ENCODE measurements at places on chromosomes 1 and 21.
A peak's percentile ranks its signal among the peaks of the same experiment; 100 is the strongest.

GRCh38 chr1:167776151-167776550 is 54.4 kb downstream of the MPZL1 start:
- peaks cover 37% of the 10 kb centered on the region for H3K36me3 ChIP-seq
- H3K4me3 ChIP-seq, result no peak overlapping the region
- DNase-seq, result no peak

GRCh38 chr1:184935920-184936798 is 38.1 kb downstream of the NIBAN1 start:
- no peaks in the 10 kb centered on the region for H3K4me1 ChIP-seq
- H3K36me3 ChIP-seq, result peaks cover 5% of the 10 kb centered on the region
- no peak overlapping the region for H3K27ac ChIP-seq
- H3K27me3 ChIP-seq, result peaks cover 3% of the 10 kb centered on the region

- H3K27me3 ChIP-seq, result no peaks in the 10 kb centered on the region
- no peak overlapping the region for H3K4me3 ChIP-seq
- no peak for DNase-seq
- no peaks in the 10 kb centered on the region for H3K4me1 ChIP-seq
- no peak overlapping the region for H3K27ac ChIP-seq
Observed at GRCh38 chr1:79585801-79586200, 579.3 kb upstream of the ADGRL4 start.

DNA sequence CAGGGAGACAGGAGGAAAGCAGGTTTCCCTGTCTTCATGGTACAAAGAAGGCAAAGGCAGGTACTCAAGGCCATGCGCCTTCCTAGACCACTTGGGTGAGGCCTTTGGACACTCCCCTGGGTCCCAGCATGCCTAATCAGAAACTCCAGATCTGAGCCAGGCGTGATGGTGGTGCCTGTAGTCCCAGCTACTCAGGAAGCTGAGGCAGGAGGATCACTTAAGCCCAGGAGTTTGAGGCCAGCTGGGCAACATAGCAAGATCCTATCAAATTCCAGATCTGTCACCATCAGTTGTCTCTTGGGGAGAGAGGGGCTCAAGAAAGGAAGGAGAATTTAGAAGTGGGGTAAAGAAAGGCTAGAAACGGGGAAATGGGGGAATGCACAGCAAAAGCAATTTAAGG is 96.3 kb upstream of the SLC25A33 start:
- peaks cover 3% of the 10 kb centered on the region for H3K27me3 ChIP-seq
- no peak for DNase-seq
- H3K27ac ChIP-seq, result no peak overlapping the region
- H3K4me1 ChIP-seq, result no peaks in the 10 kb centered on the region

DNA sequence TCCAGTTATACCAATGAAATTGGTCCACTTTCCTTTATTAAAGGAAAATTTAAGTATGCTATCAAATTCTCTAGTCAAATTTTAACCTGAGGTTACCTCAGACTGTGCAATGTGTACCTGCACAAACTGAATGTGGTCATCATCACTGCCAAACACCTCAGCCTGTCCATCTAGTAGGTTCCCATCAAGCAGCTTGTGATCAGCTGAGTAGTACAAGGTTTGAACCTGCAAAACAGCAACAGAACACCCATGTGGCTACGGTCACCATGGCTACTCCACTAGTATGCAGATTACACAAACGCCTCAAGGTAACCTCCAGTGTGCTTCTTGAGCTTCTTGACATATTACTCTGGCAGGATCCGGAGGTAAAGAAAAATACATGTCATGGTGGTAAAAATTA is 11.6 kb downstream of the IVNS1ABP start:
- no peak overlapping the region for H3K4me3 ChIP-seq
- DNase-seq, result no peak
- H3K27ac ChIP-seq, result no peak overlapping the region

DNA sequence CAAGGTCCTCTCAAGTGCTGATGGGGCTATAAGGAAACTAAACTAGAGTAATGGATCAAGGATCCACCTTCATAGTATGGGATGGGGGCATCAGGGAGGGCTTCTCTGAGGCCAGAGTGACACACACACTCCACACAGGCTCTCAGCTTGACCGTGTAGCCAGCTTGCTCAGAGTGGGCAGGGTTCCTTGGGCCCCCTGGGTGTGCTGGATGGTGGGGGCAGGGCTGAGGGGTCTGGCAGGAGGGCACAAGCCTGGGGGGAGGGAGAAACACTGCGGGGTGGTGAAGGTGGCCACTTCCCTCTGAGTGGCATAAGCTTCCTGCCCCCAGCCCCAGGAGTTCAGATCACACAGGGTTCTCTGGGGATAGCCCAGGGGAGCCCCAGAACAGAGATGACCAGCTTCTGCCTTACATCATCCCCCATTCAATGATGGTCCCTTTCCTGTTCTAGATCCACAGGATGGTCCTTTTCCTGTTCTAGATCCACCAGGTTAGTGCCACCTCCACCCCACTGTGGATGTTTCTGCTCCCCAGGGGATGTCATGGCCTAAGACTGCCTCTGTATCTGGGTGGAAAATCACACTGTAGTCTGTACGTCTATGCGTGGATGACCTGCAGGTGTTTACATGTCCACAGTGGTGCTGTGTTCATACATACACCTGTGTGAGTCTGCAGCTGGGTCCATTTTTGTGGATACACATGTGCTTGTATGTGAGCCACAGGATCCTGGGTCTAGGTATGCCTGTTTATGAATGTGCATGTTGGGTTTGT is 525.0 kb downstream of the PTPRU start:
- no peak for DNase-seq
- H3K27ac ChIP-seq, result no peak overlapping the region
- H3K36me3 ChIP-seq, result no peaks in the 10 kb centered on the region
- no peak overlapping the region for H3K4me3 ChIP-seq
- H3K27me3 ChIP-seq, result peaks cover 28% of the 10 kb centered on the region
- H3K4me1 ChIP-seq, result no peaks in the 10 kb centered on the region

GRCh38 chr1:43538969-43539368 is 8.3 kb downstream of the PTPRF start:
- H3K36me3 ChIP-seq, result no peaks in the 10 kb centered on the region
- no peak overlapping the region for H3K27ac ChIP-seq
- H3K27me3 ChIP-seq, result no peaks in the 10 kb centered on the region
- H3K4me1 ChIP-seq, result peaks cover 12% of the 10 kb centered on the region
- no peak for DNase-seq

GRCh38 chr1:201628490-201628889 is 89.6 kb downstream of the NAV1 start:
- H3K36me3 ChIP-seq, result no peaks in the 10 kb centered on the region
- DNase-seq, result no peak

GRCh38 chr1:70807088-70807664 is 240.4 kb downstream of the PTGER3 start:
- no peak overlapping the region for H3K27ac ChIP-seq
- no peak for DNase-seq
- H3K36me3 ChIP-seq, result peaks cover 2% of the 10 kb centered on the region
- no peaks in the 10 kb centered on the region for H3K4me1 ChIP-seq

- H3K4me3 ChIP-seq, result no peak overlapping the region
- H3K4me1 ChIP-seq, result no peaks in the 10 kb centered on the region
- no peaks in the 10 kb centered on the region for H3K36me3 ChIP-seq
- no peak overlapping the region for H3K27ac ChIP-seq
- H3K27me3 ChIP-seq, result peaks cover 41% of the 10 kb centered on the region
- DNase-seq, result no peak
Observed at GRCh38 chr1:18008081-18008480, 99.5 kb upstream of the IGSF21 start.

DNA sequence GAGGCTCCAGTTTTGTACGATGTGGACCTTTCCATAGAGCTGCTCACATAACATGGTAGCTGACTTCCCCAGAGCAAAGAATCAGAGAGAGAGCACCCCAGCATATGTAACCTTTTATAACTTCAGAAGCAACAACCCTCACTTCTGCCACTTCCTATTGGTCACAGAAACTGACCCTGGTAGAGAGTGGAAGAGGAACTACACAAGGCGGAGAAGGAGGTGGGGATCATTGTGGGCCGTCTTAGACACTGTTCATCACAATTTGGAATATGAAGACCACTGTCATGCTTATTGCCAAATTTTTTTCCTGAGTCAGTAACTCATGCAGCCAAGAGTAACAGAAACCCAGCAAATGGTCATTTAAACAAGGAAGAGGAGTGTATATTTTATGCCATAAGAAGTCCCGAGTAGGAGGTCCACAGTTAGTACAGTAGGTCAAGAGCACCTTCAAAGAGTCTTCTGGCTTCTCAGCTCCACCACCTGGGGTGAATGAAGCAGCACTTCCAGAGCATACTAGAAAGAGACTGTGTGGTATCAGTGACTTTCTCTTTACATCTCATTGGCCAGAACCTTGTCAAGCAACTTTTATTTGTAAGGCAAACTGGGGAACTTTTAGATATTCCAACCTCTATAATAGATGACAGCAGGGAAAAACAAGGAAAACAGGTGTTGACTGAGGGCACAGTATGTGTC is 71.8 kb downstream of the ODF2L start:
- no peak overlapping the region for H3K27ac ChIP-seq
- no peaks in the 10 kb centered on the region for H3K4me1 ChIP-seq
- no peaks in the 10 kb centered on the region for H3K36me3 ChIP-seq
- no peak for DNase-seq

GRCh38 chr1:41639332-41639936 is 155.0 kb upstream of the EDN2 start:
- peaks cover 17% of the 10 kb centered on the region for H3K36me3 ChIP-seq
- H3K27ac ChIP-seq, result no peak overlapping the region
- H3K4me3 ChIP-seq, result peak overlapping the region; percentile 56

- DNase-seq, result no peak
- no peak overlapping the region for H3K27ac ChIP-seq
- H3K4me3 ChIP-seq, result no peak overlapping the region
- no peaks in the 10 kb centered on the region for H3K36me3 ChIP-seq
Observed at GRCh38 chr1:104921525-104921924, 1171.8 kb downstream of the AMY1C start.

DNA sequence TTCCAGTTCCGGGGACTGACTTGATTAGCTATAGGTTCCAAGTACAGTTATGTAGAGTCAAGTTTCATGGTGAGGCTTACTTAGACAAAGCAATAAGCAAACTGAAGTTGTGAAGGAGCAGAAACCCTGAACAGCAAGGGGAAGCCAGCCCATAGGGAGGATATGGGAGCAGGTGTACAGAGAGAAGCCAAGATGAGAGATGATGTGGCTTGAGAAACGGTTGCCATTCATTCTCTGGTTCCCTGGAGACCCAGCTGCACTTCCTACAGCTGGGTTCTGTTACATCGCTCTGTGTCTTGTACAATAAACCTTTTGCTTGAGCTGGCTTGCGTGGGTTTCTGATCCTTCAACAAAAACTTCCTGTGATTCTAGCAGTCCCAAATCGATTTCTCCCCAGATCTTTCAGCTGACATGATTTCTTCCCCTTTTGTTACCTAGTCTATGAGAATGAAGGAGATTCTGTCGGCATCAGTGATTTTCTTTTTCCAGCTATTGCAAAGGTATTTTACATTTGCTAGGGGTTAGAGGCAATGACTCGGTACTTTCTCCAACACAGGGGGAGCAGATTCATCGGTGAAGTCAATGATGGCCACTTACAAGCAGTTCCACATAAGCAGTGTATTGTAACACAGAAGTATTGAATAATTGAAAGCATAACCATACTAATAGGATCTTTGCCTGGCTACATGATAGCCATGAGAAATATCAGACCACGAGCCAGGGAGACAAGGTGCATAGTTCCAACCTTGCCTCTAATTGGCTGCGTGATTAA is 67.3 kb downstream of the URB2 start:
- no peak overlapping the region for H3K27ac ChIP-seq
- H3K4me1 ChIP-seq, result peaks cover 18% of the 10 kb centered on the region
- no peak overlapping the region for H3K4me3 ChIP-seq
- no peaks in the 10 kb centered on the region for H3K36me3 ChIP-seq
- H3K27me3 ChIP-seq, result no peaks in the 10 kb centered on the region

- no peak overlapping the region for H3K27ac ChIP-seq
- H3K4me3 ChIP-seq, result no peak overlapping the region
- H3K36me3 ChIP-seq, result peaks cover 25% of the 10 kb centered on the region
- no peaks in the 10 kb centered on the region for H3K27me3 ChIP-seq
- H3K4me1 ChIP-seq, result peaks cover 5% of the 10 kb centered on the region
Observed at GRCh38 chr1:226965581-226966440, 25.7 kb downstream of the COQ8A start.

- H3K27ac ChIP-seq, result no peak overlapping the region
- no peaks in the 10 kb centered on the region for H3K36me3 ChIP-seq
- DNase-seq, result no peak
- no peak overlapping the region for H3K4me3 ChIP-seq
Observed at GRCh38 chr1:24283326-24284155, 35.6 kb upstream of the GRHL3 start.

DNA sequence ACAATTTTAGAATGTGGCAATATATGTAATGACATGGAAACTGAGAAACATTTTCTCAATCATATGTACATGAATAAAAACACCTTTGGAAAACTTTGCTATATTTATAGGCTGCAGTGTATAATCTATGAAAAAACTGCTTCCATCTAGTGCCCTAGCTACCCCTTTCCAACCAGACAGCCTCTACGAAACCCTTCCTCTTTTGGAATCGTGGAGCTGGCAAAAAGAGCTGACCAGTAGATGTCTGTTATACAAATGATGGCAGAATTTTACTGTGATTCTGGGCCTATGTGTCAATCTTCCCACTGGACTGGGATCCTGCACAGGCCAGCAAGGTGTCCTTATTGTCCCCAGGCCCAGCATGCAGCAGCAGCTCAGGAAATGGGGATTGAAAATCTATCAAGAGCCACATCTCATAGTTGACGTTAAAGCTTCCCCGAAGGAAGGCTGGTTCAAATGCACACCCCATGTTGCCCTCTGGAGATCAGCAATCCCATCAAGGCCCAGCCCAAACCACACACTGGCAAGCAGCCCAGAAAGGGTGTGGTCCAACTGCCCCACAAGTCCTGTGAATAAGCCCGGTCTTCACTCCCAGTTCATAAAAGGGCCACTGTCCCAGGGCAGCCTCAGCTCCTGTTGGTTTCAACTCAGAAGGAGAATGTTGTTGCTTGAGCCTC is 8.8 kb upstream of the FAM20B start:
- DNase-seq, result no peak
- H3K27ac ChIP-seq, result no peak overlapping the region
- no peaks in the 10 kb centered on the region for H3K27me3 ChIP-seq
- no peaks in the 10 kb centered on the region for H3K4me1 ChIP-seq
- H3K4me3 ChIP-seq, result no peak overlapping the region

DNA sequence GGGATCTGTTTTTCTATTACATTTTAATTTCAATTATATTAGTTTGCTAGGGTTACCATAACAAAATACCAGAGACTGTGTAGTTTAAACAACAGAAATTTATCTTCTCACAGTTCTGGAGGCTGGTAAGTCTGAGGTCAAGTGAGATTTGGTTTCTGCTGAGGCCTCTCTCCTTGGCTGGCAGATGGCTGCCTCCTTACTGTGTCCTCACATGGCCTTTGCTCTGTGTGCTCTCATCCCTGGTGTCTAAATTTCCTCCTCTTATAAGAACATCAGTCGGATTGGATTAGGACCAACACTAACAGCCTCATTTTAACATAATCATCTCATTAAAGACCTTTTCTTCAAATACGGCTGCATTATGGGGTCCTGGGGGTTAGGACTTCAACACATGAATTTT is 195.2 kb upstream of the CHODL start:
- no peak overlapping the region for H3K27ac ChIP-seq
- H3K36me3 ChIP-seq, result no peaks in the 10 kb centered on the region
- no peaks in the 10 kb centered on the region for H3K27me3 ChIP-seq
- H3K4me1 ChIP-seq, result no peaks in the 10 kb centered on the region
- no peak for DNase-seq

Measured in activated naive CD8-positive, alpha-beta T cell treated with anti-CD3 and anti-CD28 coated beads for 36 hours (primary cell).